GM12864 (cell line): ENCODE measurements at places on chromosomes 12 and 14.

DNA sequence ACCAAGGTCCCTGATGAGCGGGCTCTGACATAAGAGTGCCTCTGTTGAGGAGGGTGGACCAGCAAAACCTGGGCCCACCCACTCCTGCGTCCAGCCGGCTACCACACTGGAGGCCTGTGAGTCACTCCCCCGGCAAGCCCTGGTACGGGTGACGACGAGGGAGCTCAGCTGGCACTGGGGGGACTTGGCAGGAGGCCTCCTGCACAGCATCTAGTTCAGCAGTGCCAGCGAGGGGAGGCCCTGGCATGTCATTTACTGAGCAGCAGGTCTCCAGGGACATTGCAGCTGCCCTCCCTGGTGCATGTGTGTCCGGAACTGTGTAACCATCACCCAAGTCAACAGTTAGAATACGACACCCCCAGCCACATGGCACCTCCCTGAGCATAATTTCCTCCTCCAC, 24.4 kb downstream of the CD9 start:
- no peak for DNase-seq

DNA sequence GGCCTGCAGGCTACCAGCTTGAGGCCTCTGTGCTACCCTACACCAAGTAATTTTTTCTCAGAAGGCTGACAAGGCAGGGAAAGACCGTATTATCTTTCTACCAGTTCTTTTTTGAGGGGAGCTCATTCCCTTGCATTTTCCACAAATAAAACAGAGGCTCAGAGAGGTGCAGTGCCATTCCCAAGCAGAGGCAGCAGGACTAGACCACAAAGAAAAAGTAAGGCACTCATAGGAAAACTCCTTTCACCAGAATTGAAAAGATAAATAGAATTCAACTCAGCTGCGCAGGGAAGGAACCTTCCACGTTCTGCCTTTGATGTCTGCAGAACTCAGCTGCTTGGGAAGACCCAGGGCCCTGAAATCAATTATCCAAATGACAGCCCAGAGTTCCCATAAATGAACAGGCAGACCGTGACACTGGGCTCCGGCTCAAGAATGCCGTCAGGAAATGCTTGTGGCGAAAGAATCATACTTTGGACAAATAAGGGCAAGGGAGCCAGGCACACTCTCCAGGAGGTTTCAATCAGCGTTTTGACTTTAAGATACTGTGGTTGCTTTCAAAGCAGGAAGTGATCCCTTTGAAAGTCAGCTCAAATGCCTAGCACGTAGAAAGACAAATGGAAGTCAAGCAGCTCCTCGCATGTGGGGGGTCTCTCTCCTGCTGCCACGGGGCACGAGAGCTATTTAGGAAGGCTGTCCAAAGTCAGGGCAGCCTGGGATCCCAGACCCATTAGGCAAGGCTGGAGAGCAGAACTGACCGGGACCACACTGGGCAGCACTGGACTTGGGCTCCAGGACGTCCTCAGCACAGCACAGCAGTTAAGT, 14.0 kb downstream of the KCTD10 start:
- DNase-seq, result no peak

DNA sequence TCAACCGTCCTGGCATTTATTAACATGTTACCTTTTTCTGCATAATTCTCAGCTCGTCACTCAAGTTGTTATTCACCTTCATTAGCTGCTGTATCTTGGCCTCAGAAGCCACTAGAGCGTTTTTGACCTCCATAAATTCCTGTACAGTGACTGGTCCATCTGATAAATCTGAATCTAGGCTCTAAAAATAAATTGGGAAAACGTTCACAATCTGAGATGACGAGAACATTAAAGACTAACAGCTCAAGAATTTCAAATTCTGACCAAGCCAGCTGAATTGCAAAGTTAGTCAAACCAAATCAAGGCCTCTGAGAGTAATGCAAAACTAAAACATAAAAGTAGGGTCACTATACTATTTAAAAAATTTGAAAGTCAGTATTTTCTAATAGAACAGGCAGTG, 45.0 kb downstream of the GIT2 start:
- DNase-seq, result no peak

GRCh38 chr12:182381-182892, 31.5 kb downstream of the SLC6A12 start:
- DNase-seq, result no peak

DNA sequence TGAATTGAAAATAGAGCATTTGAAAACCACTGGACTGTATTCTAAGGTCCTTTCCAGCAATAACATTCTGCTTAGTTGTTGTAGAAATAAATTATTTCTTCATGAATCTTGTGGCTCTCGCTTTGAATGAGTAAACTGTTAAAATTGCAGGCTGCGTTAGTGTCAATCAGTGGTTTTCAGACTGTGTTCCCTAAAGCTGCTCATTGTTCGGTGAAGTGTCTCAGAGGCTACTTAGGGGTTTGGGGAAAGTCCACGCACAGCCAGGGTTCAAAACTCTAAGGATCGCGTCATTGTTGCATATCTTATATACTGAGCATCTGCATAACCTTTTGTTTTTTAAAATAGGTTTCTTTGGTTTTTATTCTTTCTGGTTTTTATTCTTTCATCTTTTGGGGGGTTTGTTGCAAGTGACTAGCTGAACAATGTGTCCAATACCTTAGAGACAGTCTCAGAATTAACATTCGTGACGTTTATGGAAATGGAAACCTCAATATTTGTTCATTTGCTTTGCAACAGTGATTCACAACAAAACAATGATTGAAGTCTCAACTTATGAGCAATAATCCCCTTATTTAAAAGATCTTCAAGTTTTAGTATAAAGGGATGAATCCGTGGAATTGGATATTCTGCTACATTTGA, 108.1 kb downstream of the TTLL5 start:
- no peak for DNase-seq

DNA sequence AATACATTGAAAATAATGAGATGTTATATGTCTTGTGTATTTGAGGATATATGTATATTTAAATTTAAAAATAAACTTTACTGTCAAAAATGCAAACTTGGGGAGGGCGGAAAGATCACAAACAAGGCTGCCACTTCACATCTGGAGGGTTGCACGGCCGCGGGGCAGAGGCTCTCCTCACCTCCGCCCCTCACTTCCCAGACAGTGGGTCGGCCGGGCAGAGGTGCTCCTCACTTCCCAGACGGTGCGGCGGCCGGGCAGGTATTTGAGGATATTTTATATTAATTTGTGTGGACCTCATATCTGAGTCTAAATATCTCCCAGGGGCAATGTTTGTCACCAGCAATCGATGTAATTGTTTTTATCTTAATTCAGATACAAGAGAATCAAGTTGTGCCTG, 3.7 kb upstream of the CLEC6A start:
- DNase-seq, result no peak

GRCh38 chr12:100267603-100268281, 765 bp downstream of the SCYL2 start:
- DNase-seq, result no peak
